Fibroblast of skin of left biceps (primary cell): ENCODE measurements at places on chromosomes 7 and 10.

DNA sequence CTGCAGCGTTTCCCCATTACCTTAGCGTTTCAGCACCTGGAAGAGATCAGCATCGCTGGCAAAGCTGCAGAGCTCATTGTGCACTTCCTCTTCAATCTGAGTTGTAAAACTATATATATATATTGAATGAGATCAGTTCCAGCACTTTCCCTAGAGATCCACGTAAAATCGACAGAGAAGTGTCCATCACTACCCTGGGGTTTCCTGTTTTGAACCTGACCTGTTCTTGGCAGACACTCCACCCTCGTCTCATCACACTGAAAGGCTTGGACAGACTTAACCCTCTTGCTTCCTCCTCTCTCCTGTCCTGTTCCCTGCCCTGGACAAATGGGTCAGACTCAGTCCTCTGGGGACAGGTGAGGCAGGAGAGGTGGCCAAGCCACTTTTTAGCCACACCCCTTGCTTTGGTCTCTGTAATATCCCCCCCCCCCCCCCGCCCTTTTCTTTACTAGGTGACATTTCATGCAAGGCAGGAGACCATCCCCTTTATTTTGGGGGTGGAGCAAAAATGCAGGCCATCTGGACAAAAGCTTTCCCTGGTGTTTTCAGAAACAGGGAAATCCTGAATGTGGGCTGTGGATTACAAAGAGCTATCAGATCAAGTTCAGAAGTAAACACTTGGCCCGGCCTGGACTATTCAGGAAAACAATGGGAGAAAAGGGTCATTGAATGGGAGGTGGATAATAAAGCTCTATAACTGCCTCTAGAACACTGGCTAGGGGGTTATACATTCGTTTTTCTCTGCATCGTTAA, 83.7 kb upstream of the KDM7A start:
- no peak for DNase-seq

GRCh38 chr10:55786461-55787050, 574.5 kb downstream of the ZWINT start:
- no peak for DNase-seq

- no peak for DNase-seq
These were observed 623.4 kb upstream of the IGFBP3 start for GRCh38 chr7:46544396-46545008.

DNA sequence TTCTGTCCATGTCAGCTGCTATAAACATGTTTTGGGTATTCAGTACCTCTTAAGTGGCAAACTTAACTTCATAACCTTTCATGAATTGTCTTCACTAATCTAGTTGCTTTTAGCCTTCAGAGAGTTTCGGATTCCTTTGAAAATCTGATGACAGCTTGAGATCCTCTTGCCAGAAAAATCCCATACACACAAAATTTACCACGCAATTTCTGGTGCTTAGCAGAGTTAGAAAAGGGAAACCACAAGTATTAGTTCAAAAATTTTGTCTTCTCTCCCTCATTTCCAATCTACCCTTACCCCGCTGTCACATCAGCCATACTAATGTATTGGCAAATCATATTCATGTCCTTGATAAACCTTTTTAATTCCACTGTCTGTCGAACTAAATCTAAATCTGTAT, 72.7 kb upstream of the TMEM106B start:
- no peak for DNase-seq

GRCh38 chr10:26566525-26567350, 128.6 kb downstream of the APBB1IP start:
- DNase-seq: no peak

- DNase-seq: no peak
These were observed 291.9 kb downstream of the SH2D4B start for GRCh38 chr10:80829562-80829961.

GRCh38 chr7:90552521-90552920, 43.6 kb upstream of the CDK14 start:
- no peak for DNase-seq

GRCh38 chr7:17774248-17774647, 166.0 kb downstream of the SNX13 start:
- DNase-seq: peak; percentile 13

DNA sequence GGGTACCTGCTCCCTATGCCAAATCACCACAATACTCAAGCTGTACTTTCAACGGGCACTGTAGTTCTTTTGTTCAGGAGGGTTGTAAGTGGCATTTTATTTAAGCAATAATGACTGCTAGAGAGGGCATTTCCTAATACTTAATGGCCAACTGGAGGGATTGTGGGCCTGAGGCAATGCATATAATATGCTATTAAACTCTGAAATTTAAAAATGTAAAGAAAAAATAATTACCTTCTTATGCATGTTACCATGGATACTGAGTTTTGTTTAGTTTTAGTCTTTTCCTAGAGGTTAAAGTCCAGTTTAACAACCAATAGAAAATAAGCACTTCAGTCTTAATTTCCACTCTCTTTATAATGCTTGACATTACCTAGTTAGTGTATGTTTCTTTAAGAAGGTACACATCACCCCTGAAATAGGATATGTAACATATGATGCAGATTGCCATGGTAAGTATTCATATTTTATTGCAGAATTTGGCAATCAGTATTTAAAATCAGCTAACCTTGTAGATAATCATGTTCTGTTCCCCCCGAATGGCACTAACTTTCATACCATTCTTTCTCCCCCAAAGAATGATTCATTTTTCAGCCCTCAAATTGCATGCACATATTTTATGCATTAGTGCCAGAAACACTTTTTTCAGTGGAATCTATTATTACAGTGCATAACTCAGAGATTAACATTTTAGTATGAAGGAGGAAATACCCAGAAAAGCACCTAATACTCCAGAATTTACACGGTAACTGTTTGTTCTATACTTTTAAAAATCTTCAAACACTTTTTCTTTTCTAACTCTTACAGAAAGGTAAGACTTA, 90.3 kb upstream of the ZNF438 start:
- peak; percentile 78 for DNase-seq

DNA sequence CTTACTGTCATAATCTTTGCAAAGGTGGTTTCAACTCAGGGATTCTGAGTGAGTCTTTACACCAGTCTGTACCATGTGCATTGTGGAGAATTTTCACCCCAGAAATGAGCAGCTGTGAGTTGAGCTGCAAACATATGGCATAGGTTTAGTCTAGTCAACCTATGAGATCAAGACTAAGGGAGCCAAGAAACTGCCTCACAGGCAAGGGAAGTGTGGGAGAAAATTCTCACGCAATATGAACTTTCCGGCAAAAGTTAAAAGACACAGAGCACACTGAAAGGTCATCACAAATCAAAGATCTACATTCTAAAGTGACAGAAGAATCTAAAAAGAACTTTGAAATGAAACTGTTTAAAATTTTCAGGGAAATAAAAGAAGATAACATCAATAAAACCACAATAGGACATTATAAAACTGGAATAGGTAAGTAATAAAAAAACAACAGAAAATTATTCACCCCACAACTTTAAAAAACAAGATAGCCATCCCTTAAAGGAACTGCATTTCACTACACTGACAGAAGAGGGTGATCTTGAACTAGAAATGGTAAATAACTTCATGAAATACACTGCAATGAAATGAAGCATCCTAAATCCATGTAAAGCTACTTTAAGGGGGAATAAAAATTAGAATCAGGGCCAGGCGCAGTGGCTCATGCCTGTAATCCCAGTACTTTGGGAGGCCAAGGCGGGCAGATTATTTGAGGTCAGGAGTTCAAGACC, 63.5 kb downstream of the LGI1 start:
- DNase-seq: no peak

DNA sequence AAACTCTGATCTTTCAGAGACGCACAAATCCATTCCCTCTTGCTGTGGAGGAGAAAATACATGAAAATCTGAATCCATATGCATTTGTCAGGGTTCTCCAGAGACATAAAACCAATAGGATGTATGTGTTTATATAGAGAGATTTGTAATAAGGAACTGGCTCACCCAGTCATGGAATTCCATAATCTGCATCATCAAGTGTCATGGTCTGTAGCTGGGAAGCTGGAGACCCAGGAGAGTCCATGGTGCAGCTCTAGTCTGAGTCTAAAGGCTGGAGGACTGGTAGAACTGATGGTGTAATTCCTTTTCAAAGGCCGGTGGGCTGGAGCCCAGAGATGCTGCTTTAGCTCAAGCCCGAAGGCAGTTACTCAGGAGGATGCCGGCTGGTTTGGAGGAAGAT, 134.0 kb downstream of the TCF7L2 start:
- no peak for DNase-seq

GRCh38 chr10:115003396-115003795, 65.4 kb downstream of the TRUB1 start:
- DNase-seq: no peak

DNA sequence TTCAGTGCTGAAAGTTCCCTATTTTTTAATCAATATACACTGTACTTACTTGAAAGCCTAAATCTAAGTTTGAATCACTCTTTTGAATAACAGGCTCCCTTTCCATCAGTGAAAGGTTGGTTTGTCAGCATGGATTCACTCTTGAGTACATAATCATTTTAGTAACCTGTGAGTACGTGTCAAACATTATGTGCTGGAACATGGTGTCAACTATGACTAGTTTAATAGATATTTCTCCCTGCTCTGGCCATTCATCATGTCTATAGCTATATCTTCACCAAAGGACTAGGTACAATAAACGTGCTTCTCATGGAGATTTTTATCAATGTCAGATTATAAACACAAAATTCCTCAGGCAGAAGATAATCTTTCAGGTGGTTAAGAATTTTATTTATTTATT, 61.7 kb upstream of the MDFIC start:
- no peak for DNase-seq

DNA sequence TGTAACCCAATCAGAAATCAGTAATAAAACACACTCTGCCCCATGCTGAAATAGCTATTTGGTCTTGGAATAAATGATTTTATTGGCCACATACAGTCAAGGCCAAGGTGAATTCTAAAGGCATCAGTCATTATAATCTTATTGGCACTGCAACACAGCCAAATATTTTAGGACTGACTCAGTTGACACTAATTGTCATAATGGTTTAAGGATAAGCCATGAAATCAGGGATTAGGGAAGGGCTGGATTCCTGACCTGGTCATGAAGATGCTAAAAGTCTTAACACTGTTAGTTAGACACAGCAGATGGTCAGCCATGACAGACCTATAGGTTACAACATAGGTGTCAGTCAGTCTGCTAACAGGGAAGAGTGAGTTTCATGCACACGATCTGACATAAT, 330.3 kb upstream of the NPSR1 start:
- no peak for DNase-seq

- no peak for DNase-seq
These were observed 7.7 kb downstream of the RHEB start for GRCh38 chr7:151511946-151512345.

GRCh38 chr10:1938317-1938716, 201.0 kb upstream of the ADARB2 start:
- no peak for DNase-seq

DNA sequence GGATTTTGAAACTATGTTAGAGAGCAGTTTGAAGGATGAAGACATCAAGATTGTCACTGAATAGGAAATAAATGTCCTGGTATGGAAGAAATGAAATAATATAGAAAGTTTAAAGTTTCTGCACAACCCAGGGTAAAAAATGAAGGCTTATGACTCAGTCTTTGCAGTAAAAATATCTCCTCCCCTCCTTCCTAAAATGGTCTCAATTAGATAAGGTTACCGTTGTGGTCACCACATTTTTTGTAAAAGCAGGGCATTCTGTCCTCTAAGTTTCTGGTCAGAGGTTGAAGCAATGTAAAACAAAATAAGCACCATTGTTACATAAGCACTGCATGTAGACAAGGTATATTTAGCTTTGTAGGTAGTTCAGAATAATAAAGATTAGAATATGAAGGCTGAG, 403.5 kb downstream of the SUGCT start:
- no peak for DNase-seq

DNA sequence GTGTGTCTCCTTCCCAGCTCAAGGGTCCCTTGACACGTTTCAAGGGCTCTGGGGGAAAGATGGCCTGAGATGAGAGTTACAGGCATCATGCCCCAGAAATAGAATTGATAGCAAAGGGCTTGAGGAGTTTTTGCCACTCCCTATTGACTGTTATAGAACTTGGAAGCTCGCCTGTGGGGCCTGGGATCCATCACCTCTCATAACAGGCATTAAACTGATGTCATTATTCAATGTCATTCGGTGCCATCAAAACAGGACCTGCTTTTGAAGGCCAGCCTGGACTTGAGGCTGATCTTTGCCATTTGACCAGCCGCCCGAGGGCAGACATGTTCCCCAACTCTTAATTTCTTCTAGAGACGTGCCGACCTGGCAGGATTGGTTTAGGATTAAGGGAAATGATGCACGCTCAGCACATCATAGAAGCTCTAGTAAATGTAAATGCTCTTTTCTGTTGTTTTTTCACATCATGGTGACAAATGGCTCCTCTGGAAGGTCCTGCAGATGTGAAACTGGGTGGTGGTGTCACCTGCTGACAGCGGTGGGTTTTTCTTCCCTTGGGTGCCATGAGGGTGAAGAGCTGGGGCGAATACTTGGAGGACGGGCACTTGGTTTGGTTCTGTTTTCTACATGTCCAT, 16.7 kb upstream of the KLF6 start:
- no peak for DNase-seq

DNA sequence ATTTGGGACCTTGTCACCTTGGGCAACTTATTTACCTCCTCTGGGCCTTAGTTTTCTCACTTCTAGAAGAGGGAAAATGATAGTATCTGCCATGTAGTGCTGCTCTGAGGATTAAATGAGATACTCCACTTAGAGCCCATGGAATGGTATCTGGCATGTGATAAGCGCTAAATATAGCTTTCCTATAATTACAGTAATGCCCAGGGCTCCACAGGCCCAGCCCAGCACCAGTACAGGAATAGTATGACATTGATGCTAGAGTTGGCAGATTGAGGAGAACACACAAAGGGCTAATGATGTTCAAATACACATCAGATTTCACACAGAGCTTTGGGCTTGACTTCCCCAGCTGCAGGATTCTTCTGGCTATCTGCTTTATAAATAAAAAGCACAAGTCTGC, 34.9 kb downstream of the FAS start:
- DNase-seq: no peak

DNA sequence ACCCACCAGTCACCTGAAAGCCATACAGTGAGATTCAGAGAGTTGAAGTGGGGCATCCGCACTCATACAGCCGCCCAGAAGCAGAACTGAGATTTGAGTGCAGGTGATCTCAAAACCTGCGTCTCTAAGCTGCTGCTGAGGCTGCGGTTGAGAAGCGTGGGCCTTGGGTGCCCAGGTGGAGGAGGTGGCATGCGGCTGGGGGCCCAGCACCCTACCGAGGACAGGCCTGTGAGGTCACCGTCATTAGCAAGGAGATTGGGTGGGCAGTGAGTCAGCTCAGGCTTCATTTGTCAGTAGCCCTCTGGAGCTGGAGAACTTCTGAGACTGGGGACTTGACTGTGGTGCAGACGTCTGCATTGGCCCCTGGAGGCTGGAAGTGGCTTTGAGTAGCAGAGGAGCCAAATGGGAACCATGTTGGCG, 29.8 kb downstream of the ZMIZ1 start:
- DNase-seq: no peak

- DNase-seq: no peak
These were observed 63.2 kb downstream of the KCNMA1 start for GRCh38 chr10:77574438-77574837.

GRCh38 chr7:50710441-50711154, 72.1 kb downstream of the GRB10 start:
- DNase-seq: no peak

GRCh38 chr10:127346604-127347003, 150.2 kb upstream of the INSYN2A start:
- no peak for DNase-seq
